ENCODE measurements at places on chromosomes 11 and 22.

DNA sequence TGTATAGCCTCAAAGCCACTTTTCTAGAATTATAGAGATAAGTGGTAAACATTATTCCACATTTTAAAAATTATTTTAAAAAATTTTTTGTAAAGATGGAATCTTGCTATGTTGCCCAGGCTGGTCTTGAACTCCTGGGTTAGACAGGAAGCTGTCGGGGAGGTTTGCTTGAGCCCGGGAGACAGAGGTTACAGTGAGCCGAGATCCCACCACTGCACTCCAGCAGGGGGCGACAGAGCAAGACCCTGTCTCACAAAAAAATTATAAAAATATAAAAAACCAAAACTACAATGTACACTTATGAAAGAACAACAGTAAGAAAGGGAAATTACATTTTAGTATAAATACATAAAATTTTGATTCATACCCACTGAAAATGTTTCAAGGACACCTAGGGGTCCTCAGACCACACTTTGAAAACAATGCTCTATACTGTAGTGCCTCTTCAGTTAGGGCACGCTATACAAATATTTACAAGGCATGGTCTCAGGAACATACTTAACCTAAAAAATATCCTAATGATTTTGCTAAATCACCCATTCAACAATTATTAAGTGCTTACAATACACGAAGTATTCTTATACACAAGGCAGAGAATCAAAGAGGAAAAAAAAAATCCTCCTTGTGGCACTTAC is 111.2 kb downstream of the MRTFA start:
- DNase-seq: no peak

GRCh38 chr11:122367809-122368231 is 251.8 kb upstream of the BLID start:
- DNase-seq: no peak

DNA sequence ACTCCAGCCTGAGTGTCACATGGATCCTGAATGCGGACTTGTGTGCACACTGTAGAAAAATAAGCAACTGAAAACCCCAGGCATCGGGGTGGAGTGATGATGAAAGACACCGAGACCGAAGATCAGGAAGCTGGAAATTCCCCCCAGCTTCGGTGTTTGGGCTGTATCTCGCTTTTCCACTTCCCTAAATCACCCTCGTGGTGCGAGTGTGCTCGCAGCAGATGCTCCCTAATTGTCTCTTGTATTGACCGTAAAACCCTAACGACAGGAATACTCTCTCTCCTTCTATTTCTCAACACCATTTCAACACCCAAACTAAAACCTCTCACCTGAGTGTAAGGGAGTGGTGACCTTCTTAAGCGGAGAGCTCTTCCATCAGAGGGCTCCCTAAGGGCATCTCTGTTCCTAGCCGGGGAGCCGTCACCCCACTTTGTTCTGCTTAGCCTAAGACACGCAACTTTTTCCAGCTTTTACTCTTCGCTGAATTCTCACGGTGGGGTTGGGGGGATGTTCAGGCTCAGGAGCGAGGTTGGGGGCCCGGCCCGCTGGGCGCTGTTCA is 635 bp upstream of the GRK3 start:
- DNase-seq: no peak

DNA sequence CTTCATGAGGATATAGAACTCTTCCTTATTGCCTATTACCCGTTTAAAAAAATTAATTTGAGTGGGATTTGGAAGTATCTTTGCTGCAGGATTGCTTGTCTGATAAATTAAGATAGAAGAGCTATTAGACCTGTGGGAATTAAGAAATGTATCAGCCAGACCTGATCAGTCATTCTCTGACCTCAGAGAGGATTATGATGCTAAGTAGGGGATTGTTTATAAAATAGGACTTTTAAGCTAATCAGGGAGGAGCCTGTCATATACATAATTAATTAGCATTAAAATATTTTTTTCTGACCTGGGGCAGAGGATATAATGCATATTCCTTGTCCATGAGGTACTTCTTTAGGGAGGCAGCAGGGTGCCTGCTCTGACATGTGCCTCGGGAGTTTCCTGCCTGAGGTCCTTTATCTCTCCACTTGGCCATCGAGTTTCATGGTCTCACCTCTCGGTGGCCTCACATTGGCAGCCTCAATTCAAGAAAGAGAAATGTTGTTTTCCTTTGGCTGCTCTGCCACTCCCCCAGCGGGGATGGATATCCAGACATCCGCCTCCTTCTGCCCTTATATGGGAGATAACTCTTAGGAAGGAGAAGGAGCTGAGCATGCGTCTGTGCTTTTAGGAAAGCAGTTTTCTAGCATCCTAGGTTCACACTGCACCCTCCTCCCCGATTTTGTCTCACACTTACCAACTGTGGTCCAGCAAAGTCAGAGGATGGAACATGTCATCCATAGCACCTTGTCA is 41.1 kb downstream of the DIXDC1 start:
- DNase-seq: peak; percentile 87

DNA sequence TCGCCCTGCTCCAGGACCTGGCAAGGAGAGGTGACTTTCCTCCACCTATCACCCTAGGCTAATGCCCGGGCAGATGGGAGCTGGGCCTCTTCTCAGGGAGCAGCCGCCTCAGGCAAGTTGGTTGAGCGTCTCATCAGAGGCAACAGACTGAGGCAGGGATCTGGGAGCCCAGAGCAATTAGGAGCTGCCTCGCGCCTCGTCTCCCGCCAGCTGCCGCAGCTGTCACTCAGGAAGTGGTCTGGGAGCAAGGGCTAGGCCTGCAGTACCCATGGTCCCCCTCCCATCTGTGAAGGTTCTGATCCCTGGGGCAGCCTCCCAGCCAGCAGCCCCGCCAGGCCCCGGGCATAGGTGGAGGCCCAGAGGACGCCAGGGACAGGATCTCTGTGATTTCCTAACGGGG is 4.6 kb upstream of the CABP7 start:
- DNase-seq: no peak

GRCh38 chr22:17371448-17371847 is 2.2 kb downstream of the CECR2 start:
- no peak for DNase-seq

DNA sequence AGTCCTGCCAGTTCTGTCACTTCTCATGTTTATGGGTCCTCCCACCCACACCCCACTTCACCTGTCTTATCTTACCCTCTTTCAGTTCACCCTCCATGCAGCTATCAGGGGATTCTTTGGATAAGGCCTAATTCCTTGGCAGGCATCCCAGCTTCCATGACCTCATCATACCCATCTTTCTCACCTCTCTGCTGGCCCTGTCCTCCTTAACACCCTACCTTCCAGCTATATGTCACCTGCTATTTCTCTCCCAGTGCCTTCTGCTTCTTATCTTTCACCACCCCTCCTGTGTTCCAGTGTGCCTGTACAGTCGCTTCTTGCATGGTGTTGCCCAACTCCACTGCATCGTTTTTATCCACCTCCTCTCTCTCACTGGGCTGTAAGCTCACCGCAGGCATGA is 28.3 kb downstream of the SNU13 start:
- no peak for DNase-seq

DNA sequence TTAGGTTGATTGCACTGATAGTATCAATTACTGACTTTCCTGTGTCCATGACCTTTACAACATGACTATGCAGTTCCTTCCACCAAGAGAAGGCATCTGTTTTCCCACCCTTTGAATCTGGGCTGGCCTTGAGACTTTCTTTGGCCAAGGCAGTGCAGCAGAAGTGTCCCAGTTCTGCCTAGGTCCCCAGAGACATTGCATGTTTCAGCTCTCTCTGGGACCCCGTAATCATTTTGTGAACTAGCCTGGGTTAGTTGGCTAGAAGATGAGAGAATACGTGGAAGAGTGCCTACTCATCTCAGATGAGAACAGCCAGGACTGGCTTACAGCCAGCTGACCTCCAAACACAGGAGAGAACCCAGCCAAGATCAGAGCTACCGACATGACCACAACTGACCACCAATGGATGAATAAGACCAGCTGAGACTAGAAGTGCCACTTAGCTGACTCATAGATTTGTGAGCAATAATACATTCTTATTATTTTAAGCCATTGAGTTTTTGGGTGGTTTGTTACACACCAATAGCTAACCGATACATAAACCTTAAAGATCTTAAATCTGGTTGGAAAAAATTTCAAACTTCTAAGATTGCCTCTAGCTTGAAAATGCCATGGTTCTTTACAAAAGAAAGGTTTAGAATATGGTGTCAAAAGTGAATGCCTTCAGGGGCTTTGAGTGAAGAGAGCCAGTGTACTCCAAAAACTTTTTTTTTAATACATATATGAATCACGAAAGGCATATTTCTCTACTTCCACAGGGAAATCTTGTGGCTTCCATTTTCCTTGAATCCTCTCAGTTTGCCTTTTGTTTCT is 145.2 kb downstream of the FBXO7 start:
- DNase-seq: peak; percentile 88

DNA sequence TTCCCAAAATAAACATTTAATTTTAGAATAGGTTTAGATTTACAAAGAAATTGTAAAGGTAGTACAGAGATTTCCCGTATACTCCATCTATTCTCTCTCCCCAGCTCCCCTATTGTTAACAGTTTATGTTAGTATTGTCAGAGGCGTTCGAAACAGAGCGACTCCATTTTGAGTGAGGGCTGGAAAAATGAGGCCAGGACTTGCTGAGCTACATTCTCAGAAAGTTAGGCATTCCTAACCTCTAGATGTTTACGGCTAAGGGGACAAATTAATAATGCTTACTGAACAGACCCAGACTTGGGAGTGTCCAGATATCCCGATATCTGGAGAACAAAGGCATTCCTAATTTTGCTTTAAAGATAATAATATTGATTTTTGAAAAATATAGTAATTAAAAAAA is 12.4 kb upstream of the NUP160 start:
- no peak for DNase-seq

- DNase-seq: peak; percentile 72
Observed at GRCh38 chr11:64223001-64223651, 2.9 kb downstream of the TRPT1 start.

GRCh38 chr11:2309251-2310072 is 7.6 kb downstream of the TSPAN32 start:
- DNase-seq: peak; percentile 79

GRCh38 chr22:44776605-44777363 is 24.4 kb downstream of the ARHGAP8 start:
- DNase-seq: no peak

DNA sequence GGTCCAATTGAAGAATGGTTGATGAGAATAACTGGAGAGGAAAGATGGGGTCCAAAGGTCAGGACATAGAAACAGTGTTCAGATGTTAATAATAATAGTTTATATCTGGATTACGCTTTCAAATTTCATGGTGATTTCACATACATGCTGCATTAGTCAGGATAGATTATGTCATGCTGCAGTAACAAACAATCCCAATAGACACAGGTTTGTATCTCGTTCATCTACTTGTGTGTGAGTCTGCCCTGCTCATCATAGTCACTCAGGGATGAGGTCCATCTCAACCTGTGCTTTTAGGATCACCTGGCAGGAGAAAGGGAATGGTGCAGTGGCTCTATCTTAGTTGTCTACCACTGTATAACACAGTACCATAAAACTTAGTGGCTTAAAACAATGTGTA is 48.0 kb upstream of the PLET1 start:
- no peak for DNase-seq

- no peak for DNase-seq
Observed at GRCh38 chr22:33866511-33866910, 53.8 kb downstream of the LARGE1 start.

- peak; percentile 87 for DNase-seq
Observed at GRCh38 chr11:120306519-120307242, 18.4 kb upstream of the TLCD5 start.

DNA sequence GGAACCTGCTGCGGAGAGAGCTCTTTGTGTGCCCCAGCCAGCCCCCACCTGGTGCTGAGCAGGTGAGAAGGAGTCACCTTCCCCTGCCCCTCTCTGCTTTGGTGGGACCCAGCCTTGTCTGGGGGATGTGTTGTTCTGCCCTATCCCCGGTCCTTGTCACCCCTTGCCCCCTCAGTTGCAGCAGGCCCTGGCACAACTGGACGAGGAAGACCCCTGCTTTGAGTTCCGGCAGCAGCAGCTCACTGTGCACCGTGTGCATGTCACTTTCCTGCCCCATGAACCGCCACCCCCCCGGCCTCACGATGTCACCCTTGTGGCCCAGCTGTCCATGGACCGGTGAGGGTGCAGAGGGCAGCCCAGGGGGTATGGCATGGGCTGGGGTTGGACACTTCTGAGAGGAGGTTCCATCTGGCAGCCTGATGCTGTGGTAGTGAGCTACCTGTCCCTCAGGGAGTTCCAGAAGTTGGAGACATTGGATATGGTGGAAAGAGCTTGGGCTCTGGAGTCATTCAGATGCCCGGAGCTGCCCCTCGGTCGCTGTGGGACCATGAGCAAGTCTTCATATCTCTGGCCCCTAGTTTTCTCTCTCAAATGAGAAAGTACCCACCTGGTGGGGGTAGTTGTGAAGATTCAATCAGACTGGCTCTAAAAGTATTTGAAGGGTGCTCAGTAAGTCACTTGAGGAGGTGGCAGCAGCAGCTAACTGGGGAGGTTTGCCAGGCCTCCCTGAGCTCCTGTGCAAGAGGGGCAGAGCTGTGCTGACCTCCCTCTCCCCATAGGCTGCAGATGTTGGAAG is 4.3 kb downstream of the LARGE2 start:
- peak; percentile 68 for DNase-seq

Measured in posterior vena cava (tissue), 2 donors.